ENCODE measurements at places on chromosomes 12 and 14.

DNA sequence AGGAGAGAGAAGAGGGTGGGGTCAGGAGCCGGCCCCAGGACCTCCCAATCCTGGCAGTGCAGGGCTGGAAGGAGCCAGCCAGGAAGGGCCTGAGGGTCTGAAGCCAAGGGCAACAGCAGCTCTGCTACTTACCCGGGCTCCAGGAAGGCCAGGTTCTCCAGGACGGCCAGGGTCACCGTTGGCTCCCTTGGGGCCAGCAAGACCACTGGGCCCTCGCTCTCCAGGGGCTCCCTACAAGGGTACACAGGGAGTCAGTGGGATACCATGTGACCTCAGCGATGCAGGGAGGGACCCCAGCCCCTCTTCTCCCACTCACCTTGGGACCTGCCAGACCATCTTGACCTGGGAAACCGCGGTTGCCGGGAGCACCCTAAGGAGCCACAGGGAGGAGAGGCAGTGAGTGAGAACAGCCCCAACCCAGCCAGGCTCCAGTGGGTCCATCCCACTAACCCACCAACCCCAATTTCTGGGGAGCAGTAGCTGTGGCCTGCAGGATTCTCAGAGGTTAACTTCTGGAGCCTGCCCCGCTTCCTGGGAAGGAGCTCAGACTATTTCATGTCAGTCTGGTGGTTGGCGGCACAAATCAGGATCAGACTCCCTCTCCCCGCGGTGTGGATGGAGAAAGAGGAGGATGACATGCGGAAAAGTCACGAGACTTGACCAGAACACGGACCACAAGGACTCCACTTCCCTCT lies 18.5 kb downstream of the COL2A1 start:
- DNase-seq: no peak

- DNase-seq: no peak
Observed at GRCh38 chr14:95054346-95055280, 102.7 kb downstream of the DICER1 start.

DNA sequence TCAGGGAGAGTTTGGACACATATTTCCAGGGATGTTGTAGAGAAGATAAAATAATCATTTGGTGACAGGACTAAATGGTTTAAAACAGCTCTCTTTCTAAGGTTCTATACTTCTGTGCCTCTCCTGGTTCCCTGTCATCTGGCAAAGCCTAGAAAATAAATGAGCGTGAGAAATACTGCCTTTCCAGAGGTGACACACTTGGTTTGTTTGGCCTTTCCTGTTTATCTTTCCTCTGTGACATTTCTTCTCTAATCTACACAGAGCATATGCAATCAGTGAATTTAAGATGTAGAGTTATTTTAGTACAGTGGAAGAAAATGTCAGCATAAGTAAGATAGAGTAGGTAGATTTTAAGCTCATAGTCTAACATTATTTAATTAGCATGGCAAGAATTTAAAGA lies 22.0 kb upstream of the SSTR1 start:
- DNase-seq: no peak

DNA sequence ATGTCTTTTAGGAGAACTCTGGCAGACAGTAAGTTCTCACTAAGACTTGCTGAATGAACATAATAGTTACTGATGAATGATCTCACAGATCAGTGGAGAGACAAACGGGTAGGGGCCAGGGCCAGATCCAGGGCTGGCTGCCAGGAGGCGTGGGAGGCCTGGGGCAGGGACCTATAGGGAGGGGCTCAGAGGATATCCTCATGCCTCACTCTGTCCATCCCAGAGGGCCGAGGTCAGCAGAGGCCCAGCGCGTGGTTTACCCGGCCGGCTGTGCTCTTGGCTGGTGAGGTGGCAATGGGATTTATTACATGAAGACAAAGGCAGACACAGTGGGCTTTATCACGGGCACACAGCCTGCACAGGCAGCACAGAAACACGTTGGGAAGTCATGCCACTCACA lies 85.4 kb downstream of the CHGA start:
- no peak for DNase-seq

- DNase-seq: no peak
Observed at GRCh38 chr12:13004361-13004760, 4.3 kb upstream of the HEBP1 start.

GRCh38 chr14:65429757-65430156 lies 17.2 kb downstream of the FUT8 start:
- DNase-seq: no peak

- DNase-seq: no peak
Observed at GRCh38 chr14:104749111-104749649, 3.8 kb upstream of the SIVA1 start.

DNA sequence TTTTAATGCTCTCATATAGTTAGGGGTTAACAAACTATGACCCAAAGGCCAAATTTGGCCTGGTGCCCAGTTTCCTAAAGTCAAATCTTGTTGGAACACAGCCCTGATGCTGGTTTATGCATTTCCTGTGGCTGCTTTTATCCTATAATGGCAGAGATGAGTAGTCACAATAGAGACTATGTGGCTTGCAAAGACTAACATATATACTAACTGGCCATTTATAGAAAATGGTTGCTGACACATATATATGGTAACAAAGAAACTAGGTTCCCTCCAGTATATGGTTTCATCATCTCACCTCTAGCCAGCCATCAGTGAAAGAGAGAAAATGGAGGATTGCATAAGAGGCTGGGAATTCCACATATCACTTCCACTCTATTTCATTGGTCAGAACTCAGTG lies 10.8 kb downstream of the NAV3 start:
- DNase-seq: no peak

GRCh38 chr12:779745-780734 lies 27.7 kb downstream of the WNK1 start:
- no peak for DNase-seq

GRCh38 chr12:601976-602699 lies 61.1 kb downstream of the NINJ2 start:
- DNase-seq: no peak
